Stimulated activated CD8-positive, alpha-beta memory T cell treated with anti-CD3 and anti-CD28 coated beads, Interleukin-7, amount 100 ng/mL, for 4 hours (primary cell): ENCODE measurements at places on chromosomes 2 and 18.

GRCh38 chr18:56645415-56646016 lies 5.6 kb upstream of the WDR7 start:
- DNase-seq = no peak

DNA sequence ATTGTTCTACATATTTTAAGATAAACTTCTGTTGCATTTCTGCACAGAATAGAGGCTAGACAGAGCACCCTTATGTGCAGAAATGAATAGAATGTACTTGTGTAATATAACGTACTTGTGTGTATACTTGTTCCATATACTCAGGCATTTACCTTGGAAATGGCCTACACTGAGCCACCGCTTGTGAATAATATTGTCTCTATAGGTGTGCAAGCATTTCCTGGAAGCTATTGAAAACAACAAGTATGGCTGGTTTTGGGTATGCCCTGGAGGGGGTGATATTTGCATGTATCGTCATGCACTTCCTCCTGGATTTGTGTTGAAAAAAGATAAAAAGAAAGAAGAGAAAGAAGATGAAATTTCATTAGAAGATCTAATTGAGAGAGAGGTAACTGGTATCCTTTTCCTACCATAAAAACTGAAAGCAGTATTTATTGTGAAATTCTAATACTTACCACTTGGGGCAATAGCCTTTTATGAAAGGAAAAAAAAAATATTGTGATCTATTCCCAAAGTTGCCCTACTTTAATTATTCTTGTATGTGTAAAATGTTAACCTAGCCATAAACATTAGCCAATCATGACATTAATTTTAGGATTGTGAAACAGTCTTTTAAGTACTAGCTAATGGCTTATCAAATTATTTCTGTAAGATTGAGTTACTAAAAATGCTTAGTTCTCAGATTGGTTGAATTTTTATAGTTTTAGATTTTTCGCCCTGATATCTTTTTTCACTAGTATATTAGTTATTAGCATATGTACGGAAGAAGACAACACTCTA lies 18.0 kb downstream of the ZC3H15 start:
- DNase-seq = no peak

DNA sequence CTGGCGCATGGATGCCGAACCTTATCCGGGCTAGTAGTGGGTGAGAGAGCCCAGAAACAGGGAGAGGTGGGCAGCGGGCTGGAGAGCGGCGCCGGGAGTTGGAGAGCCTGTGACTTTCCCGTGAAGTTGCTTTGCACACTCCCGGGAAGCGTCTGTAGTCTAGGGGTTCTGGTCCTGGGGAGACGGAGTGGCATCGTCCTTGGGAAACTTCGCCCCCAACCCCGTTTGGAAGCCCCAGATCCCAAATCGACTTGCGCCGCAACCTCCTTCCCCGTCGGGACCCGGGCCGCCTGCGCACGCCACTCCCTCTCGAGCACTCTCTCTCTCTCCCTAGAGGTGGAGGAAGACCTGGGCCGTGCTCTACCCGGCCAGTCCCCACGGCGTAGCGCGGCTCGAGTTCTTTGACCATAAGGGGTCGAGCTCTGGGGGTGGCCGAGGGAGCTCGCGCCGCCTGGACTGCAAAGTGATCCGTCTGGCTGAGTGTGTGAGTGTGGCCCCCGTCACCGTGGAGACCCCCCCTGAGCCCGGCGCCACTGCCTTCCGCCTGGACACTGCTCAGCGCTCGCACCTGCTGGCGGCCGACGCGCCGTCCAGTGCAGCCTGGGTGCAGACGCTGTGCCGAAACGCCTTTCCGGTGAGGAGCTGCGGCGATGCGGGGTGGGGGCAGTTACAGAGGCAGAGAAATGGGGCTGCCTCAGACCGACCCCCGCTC lies 456 bp downstream of the DOK1 start:
- peak; percentile 30 for DNase-seq

- DNase-seq = no peak
Measured at GRCh38 chr2:64213532-64214275, 69.5 kb upstream of the PELI1 start.

DNA sequence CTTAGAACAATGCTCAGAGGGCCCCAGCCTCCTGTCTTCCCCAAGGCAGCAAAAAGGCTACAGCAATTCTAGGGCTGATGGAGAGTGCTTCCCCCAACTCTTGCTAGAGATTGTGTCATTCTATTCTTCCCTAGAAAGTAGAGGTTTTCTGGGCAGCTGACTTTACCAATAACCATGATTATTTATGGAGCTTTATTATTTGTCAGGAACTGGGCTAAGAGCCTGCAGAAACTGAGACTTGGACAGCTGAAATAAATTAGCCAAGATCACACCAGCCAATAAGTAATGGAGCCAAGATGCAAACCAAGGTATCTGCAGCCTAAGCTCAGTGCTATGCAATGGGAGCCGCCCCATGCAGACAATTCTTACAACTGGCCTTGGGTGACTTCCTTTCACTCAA lies 84.8 kb downstream of the CCBE1 start:
- no peak for DNase-seq

DNA sequence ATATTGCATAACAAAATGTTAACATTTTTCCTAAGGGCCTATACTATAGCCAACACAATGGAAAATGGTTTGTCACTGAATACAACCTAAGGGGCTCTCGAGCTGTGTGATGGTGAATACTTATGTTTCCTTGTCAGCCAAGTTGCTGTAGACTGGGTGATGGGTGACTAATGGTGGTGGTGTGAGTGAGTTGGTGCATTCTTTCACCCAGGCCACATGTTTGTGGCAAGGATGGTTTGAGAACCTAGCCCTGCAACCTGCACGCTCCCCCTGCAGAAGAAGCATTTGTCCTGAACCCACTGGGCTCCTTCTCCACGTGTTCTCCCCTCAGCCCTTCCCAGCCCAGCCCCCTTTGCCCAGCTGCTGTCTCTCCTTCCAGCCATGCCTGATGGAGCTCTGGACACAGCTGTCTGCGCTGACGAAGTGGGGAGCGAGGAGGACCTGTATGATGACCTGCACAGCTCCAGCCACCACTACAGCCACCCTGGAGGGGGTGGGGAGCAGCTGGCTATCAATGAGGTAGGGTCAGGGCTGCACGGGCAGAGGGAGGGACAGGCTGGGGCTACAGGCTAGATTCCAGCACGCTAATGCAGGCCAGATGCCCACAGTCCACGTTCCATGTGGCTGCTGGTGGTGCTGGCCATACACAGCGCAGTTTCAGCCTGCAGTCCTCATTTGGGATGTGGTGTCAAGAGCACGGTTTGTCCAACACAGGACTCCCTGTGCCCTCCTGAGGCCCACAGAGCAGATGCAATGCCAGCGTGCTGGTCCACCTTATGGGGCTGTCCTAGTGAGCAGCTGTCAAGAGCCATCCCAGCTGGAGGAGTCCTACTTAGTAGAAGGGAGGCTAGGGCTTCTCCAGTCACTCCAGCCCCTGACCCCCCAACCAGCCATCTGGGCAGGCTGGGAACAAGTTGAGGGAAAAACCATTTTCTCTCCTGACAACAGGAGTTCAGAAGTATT lies 65.4 kb downstream of the FAM168B start:
- DNase-seq = no peak

DNA sequence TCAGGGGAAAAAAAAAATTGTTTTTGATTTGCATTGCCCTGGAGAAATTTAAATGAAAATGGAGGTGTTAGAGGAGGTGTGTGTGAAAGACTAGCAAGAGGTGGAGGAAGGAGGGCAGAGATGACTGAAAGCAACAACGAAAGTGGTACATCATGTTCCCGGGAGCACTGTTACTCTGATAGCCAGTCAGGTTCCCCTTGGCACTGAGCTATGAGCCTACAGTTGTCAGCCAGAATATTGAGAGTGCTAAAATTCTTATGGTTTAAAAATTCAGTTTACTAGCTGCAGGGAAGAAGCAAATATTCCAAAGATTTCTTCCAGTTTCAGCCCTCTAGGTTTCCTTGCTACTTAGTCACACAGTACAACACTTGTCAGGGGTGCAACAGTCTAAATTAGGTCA lies 366.7 kb upstream of the DLGAP1 start:
- no peak for DNase-seq

GRCh38 chr2:46520130-46520711 lies 40.9 kb downstream of the TMEM247 start:
- DNase-seq = no peak

GRCh38 chr18:45165176-45165713 lies 450.0 kb upstream of the SLC14A2 start:
- no peak for DNase-seq

GRCh38 chr2:158745067-158745865 lies 49.9 kb upstream of the DAPL1 start:
- no peak for DNase-seq

DNA sequence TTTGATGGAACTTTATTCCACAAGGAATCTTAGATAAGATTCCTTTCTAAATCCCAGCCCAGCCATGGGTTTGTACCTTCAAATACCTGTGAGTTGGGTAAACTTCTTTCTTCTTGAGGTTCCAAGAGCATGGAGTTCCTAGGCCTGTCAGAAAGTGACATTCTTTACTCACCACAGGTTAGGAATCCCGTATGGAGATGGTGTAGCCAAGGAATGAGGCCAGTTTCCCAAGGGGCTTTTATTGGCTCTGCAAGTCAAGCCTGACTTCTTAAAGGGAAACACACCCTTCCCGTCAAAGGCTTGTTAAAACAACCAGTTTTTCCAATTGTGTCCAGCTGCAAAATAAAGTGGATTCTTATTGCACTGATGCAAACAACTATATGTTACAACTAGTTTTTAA lies 45.8 kb downstream of the STK17B start:
- no peak for DNase-seq

- no peak for DNase-seq
Measured at GRCh38 chr18:62710417-62710816, 4.9 kb upstream of the PHLPP1 start.

- no peak for DNase-seq
Measured at GRCh38 chr2:196291873-196292800, 120.8 kb upstream of the STK17B start.

- DNase-seq = no peak
Measured at GRCh38 chr2:232511336-232511890, 8.8 kb upstream of the PRSS56 start.

DNA sequence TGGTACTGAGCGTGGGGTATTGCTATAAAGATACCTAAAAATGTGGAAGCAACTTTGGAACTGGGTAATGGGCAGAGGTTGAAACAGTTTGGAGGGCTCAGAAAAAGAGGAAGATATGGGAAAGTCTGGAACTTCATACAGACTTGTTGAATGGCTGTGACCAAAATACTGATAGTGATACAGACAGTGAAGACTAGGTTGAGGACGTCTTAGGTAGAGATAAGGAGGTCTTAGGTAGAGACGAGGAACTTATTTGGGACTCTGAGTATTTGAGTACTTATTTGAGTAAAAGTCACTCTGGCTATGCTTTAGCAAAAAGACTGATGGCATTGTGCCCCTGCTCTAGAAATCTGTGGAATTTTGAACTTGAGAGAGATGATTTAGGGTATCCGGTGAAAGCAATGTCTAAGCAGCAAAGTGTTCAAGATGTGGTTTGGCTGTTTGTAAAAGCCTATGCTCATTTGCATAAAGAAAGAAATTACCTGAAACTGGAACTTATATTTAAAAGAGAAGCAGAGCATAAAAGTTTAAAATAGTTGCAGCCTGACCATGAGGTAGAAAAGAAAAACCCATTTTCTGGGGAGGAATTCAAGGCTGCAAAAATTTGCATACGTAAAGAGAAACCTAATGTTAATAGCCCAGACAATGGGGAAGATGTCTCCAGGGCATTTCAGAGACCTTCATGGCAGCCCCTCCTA lies 219.6 kb downstream of the PDE1A start:
- DNase-seq = no peak

DNA sequence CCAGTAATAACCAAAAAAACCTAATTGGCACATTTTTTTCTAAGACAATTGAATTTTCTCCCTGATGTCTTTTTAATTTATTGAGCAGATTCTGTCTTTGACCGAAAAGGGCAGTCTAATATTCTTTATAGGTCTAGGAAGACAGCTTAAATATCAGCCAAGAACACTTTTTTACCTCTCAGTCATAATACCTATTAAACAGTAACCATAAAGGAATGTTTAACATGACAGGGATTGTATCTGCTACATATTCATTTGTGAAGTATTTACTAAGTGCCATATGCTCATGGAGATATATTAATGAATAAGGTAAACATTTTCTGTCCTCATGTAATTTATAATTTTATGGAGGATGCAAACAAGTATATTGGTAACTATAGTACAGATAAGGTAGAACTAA lies 3.1 kb upstream of the HTR2B start:
- no peak for DNase-seq

- DNase-seq = peak; percentile 77
Measured at GRCh38 chr18:46097801-46098615, at the start of gene ATP5F1A. TSS of gene ATP5F1A (minus strand) at chr18:46098296. CDS start at chr18:46098231, 65 bp downstream.

DNA sequence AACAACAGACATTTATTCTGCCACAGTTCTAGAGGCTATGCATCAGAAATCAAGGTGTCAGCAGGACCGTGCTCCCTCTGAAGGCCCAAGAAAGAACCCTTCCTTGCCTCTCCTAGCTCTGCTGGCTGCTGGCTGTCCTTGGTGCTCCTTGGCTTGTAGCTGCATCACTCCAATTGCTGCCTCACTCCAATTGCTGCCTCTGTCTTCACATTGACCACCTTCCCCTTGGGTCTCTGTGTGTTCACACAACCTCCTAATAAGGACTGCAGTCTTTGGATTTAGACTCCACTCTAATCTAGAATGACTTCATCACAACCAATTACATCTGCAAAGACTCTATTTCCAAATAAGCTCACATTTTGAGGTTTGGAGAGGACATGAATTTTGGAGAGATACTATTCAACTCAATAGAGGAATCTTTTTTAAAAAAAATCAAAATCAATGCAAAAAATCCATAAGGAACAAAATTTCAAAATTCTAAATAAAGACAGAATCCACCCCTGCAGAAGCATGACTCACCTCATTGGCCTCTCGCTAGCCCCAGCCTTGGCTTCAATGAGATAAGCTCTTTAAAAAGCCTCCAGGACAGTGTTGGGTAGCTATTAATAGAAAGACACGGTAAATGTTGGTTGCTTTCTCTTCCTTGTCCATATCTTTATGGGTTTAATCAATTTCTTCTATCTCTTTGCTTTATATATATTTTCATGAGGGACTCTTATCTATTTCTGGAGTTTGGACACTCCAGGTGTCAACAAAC lies 267.6 kb upstream of the MGAT5 start:
- no peak for DNase-seq

DNA sequence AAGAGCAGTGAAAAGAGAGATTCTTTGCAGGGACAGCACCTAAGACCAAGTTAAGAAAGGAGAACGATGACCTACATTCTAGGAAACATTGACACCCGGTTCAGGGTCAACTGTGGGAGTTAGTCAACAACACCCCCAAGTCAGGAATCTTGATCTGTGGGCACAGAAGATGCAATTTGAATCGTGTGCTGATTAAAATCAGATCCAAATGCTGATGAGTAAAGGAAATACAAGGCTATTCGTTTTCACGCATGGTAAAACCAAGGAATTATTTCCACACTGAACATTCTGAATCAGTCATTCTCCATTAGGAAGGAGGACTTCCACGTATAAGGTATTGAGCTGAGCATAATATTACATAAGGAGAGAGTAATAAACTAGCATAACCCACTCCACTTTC lies 124.2 kb downstream of the COPS8 start:
- no peak for DNase-seq

- no peak for DNase-seq
Measured at GRCh38 chr2:120745420-120746111, 9.9 kb downstream of the GLI2 start.
